ENCODE measurements at places on chromosomes 1 and 21.

DNA sequence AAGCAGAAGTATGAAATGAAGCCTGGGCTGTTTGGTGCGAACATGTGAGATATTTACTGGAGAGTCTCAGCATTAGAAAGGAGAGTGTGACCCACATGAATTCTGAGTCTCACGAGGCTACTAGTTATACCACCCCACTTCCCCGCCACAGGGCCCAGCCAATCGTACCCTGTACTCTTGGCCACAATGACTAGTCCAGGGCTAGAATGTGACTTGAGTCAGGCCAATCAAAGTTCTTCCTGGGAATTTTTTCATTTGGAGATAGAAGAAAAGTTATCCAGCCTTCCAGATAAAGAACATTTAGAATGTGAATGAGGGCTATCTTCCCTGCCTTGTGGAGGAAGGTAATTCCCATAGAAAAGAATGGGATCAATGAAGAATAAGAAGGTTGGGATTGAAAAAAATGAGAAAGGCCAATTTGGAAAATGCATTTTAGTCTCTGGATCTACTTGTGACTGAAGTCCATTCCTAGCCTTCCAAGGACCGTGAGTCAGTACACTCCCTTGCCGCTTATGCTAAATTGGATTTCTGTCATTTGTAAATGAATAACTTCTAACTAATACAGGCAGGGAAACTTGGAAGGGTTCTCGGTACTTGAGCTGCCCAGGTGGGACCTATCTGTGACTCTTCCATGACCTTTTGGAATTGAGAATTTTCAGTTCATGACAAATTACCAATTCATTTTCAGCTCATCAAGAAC lies 12.3 kb upstream of the RIMKLA start:
- no peak for DNase-seq

DNA sequence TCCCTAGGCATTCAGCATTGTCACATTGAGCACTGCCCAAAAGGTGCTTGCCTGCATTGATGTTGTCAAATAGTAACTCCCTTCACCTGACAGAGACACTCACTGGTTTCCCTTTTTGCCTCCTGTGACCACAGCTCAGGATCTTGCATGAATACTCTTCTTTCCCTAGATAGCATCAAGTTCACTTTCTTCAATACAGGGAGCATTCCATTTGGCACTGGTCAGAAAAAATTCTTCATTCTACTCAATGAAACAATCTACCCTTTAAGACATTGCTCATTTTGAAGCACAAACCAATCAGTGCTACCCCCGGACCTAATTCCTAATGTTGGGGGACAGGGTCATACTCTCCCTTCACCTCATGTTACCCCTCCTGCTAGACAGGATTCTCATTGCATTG lies 319.0 kb upstream of the SNX7 start:
- no peak for DNase-seq

DNA sequence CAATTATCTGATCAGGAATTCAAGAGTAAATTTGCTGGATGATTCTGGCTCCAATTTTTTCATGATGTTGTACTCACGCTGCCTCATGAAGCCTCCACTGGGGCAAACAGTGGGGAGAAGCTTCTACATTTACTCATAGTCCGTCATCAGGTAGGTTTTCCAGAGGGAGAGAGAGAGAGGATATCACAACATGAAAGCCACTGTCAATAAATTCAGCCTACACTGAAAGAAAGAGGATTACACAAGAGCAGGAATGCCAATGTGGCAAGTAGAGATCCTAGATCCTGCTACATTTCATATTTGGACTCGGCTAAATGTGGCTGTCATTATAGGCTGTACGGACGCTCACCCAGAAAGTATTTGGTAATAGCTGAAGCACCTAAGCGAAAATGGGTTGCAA lies 819.9 kb downstream of the BRINP3 start:
- peak; percentile 9 for DNase-seq

GRCh38 chr1:225427235-225428067 lies at the start of gene LBR:
Gene LBR (minus strand): TSS chr1:225428038. CDS start chr1:225424075, 3,963 bp downstream.
- DNase-seq, result peak; percentile 69

- no peak for DNase-seq
These were observed 135.2 kb downstream of the NTPCR start for GRCh38 chr1:233085566-233085965.

DNA sequence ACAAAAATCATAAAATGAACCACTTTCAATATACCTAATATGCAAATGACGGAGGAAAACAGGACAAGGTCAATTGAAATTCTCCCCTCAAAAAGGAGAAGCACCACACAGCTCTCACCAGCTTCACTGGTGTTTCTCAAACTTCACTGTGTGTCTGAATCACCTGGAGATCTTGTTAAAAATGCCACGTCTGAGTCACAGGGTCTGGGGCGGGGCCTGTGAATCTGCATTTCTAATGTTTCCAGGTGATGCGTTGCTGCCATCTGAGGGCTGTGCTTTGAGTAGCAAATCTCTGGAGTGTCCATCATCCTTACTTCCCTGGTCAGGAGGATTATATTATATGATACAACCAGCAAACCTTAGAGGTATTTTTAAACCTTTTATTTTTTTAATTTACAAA lies 9.0 kb downstream of the CLDN19 start:
- peak; percentile 63 for DNase-seq

GRCh38 chr1:233459470-233459945 lies 132.0 kb downstream of the MAP3K21 start:
- no peak for DNase-seq

DNA sequence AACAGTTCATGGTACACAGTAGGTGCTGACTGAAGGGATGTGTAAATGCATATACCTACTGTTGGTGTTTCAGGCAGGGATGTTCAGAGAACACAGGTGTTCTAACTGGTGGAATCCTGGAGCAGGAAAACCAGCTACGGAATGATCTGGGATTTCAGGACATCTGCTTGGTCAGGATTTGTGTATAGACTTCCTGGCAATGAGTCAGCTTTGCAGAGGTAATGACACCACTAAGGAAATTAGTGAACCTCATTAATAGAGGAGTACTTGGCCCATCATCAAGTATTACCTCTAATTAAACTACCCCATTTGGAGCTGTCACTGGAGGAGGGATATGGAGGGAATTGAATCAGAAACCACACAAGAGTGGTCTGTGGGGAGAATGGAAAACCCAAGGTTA lies 7.3 kb downstream of the MRPL37 start:
- DNase-seq, result peak; percentile 55

DNA sequence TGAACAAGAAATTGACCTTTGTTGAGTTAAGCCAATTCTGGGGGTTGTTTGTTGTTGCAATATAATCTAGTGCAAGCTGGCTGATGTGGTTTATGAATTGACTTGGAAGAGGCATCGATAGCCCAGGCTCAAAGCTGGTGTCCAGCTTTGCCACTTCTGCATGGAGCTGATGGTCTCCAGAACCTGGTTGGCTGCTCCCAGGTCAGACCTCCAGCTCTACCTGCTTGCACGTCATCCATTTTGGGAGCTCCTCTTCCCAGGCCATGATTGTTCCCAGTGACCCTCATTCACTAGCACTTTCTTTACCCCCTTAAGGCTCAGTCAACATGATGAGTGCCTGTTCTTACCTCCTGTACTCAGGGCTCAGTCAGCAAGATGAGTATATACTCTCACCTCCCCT lies 5.8 kb upstream of the AJAP1 start:
- no peak for DNase-seq

DNA sequence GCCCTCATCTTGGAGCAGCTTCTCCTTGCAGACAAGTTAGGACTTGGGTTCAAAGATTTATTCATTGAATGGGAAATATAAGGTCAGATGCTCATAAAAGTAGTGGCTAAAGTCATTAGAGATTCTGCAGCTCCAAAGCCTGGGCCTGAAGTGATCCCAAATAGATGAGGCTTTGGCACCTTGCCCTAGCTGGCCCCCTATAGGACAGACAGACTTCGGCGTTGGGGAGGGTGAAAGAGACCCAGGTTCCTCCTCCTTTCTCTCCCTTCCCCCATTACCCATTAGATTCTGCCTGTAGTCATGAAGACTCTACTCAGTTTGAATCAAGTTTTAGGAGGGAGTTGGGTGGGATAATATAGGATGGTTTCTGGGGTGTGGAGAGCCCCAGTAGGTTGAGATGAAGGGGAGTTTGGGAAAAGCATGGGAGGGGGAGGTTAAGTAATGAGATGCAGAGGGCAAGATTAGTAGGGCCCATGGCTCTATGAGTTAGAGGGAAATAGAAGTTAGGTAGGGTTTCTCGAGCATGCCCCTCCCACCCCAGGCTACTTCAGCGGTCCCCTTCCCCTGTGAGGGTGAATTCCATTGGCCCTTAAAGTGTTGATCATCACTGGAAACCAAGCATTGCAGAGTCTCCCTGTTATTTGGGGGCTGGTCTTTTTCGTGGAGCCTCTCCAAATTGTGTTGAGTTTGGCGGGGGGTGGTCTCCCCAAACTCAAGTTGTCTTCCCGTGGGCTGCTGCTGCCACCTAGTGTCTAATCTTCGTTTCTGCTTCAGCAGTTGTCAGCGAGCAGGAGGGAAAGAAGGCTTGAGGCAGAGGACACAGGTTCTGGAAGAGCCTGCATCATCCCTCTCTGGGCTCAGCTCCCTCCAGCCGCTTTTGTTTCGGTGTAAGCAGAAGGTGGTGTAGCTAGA lies 2.1 kb upstream of the AHDC1 start:
- DNase-seq, result peak; percentile 82

GRCh38 chr21:35361988-35362387 lies 312.9 kb upstream of the RUNX1 start:
- no peak for DNase-seq

GRCh38 chr1:98924977-98925376 lies 79.7 kb downstream of the PLPPR5 start:
- peak; percentile 70 for DNase-seq

GRCh38 chr1:194813096-194813495 lies 1626.7 kb upstream of the B3GALT2 start:
- no peak for DNase-seq

GRCh38 chr1:99599678-99600175 lies 46.2 kb upstream of the PALMD start:
- no peak for DNase-seq

GRCh38 chr1:42753070-42753469 lies 13.0 kb upstream of the CLDN19 start:
- no peak for DNase-seq
